ENCODE measurements at places on chromosomes 6 and 20.

DNA sequence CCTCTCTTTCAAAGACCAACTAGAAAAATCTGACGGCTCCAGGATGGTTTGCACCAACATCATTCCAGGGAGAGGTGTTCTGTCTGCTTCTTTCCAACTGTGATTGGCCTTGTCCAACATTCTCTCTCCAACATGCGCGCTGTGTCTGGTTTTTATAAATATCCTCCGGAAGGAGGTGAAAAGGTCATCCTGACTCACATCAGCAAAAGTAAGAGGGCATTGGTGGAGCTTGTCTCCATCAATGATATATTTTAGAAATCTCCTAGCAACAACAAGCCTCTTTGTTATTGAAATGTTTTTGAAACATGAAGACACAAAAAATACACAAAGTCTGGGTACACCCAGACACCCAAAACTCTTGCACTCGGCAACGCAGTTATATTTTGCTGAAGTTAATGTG, 475.3 kb upstream of the JARID2 start:
- no peak for DNase-seq

DNA sequence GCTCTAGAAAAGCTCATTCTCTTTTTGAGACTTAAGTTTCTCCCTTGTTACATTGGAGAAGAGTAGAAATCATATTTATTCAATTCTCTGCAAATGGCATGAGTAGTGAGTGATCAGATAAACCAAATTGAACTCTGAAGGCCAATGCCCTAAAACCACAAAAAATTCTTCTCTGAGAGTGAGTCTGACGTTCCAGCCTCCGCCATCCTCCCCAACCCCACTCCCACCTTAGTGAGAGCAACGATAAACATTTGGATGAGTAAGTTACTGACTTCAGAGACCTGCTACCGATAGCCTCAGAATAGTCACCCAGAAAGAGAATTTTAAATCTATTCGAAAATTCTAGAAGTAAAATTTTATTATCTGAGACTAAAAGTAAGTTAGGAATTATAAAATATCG, 94.6 kb downstream of the TFAP2A start:
- no peak for DNase-seq

GRCh38 chr6:106182455-106182854, 96.3 kb downstream of the PRDM1 start:
- DNase-seq = no peak

GRCh38 chr6:132495604-132496079, 17.3 kb downstream of the STX7 start:
- DNase-seq = no peak

- no peak for DNase-seq
Measured at GRCh38 chr6:44809258-44809657, 421.8 kb downstream of the CDC5L start.

DNA sequence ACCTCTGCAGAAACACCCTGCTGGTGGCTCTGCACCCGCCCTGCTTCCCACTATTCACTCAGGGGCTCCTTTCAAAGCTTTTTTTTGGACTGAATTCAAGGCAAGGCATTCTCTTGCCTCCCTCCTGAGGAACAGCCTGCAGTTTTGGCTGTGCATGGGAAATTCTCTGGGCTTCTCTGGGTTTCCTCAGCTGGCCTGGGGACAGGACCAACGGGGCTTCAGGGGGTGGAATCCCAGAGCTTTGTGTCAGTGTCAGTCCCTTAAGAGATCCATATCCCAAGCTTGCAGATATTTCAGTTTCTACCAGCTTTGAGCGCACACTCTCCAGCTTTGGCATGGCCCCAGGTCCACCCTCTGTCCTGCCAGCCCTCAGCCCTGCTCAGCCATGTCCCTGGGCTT, 2.0 kb downstream of the SCRT2 start:
- no peak for DNase-seq

DNA sequence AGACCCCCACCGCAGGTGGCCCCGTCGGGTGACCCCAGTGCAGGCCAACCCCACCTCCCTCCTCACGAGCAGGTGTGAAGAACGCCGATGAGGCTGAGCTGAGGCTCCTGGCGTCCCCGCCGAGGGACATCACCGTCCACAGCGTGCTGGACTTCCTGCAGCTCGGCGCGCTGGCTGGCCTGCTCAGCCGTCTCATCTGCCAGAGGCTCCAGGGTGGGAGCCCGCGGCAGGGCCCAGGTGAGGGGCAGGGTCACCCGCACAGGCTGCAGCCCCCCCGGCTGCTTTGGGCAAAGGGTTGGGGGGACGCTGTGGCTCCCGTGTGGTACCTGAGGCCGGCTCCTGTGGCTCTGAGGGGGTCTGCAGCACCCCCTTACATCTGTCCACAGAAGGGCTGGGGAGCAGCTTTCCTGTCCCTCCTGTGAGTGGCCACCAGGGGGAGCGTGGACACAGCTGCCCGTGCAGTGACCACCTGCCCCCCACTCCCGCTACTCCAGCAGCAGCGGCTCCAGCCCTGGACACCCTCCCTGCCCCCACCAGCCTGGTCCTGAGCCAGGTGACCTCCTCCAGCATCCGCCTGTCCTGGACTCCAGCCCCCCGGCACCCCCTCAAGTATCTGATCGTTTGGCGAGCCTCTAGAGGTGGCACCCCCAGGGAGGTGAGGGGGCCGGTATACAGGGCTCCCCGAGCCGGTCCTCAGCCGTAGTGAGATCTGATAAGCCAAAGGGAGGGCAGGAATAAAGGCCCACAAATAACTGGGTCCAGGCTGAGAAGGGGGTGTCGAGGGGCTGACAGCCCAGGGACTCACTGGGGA, 16.5 kb downstream of the COL20A1 start:
- no peak for DNase-seq

DNA sequence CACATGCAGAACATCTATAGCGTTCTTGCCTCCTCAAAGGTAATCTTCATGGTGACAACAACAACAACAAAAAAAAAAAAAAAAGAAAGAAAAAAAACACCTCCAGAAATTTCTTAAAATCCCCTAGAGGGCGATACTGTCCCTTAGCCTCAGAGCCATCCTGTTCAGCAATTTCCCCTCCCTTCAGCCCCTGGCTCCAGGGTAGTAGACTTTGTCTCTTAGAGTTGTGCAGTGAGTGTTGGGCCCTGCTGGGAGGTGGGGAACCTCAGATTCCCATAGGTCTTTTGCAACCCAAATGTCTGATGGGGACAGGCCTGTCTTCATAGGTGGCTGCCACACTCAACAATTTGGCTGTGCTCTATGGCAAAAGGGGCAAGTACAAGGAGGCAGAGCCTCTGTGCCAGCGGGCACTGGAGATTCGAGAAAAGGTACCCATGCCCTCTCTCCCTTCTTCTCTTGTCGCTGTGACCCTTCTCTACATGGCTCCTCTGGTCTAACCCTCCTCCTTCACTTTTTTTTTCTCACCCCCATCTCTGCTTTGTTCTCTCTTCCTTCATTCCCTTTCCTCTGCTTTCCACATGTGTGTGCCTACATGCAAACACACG, 6.0 kb upstream of the PTK7 start:
- no peak for DNase-seq

DNA sequence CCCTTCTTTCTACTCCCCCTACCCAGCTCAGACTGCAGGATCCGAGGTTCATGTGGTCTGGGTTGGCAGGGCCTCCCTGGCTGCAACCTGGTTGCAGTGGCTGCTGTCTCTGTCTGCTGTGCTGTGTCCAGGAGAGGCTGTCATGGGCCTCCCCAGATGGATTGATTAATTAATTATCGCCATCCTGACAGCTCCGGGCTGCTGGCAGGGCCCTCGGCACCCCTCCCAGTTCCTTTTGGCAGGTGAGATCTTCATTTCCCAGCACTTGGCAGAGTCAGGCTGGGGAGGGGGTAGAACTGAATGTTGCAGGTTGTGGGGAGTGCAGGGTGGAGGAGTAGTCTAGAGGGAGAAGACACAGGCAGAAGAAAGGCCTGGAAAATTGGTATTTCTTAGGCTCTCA, 56.7 kb upstream of the ZFAND3 start:
- no peak for DNase-seq

GRCh38 chr6:21769405-21769861, 175.9 kb downstream of the SOX4 start:
- no peak for DNase-seq

DNA sequence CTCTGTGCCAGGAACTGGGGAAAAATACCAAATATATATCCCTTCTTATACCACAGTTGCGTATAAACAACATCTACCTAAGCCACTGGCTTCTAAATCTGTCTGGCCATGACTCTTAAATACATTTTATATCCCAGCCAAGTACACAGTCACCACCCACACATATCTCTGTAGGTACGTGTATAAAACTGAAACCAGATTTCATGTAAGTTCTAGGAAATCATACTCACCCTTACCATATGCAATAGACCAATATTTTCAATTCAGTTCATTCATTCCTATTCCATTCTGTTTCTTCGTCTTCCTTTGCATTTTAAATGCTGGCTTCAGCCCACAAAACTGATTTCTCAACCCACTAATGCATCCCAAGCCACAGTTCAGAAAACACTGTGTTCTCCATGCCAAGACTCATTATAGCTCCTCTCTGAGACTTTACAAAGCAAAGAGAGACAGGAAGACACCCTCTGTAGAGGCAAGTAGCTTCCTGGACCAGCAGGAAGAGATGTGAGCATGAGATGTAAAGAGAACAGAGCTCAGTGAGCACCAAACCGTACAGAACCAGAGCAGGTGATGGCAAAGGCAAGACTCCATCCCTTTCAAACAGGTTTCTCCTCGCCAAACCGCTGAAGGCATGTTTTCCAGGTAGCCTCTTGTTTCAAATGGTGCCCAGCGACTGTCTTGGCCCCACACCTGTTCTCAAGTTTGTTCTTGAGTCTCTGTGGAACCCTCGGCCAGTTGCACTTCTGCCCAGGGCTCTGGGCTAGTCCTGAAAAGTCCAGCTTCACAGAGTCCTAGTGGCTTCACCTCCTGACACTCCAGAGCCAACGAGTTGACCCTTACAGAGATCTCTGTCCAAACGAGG, 18.7 kb downstream of the FAM50B start:
- no peak for DNase-seq

DNA sequence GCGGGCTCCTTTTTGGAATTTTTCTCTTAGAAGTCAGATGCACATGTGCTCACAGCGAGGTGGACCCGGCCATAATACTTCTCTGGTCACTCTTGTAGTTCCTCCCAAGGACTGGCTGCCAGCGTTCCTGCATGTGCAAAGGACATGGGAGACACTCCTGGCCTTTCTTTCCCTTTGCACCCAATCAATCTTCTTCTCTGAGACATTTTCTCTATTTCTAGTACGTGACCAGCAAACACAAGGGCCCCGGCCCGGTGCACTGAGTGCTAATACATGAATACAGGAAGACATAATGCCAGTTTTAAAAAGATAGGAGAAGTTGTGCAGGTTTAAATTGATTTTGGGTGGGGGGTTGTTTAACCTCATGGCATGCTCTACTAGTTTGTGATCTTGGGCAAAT, 233.6 kb downstream of the SMOC2 start:
- no peak for DNase-seq

DNA sequence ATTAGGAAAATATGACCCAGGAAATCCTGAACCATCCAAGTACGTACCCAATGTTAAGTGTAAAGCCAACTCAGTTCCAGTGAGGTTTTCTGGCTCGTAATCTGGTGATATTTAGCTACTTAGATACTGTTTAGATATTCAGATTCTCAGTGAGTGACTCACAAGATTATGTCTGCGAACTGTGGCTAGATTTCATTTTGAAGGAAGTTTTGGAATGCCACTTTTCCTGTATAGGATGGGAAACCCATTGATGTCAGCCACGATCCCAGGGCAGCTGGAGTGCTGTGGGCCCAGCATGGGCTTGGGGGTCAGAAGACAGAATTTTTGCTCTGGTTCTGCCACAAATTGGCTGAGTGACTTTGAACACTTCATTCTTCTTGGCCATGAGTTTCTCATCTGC, 76.3 kb downstream of the TMEM170B start:
- DNase-seq = no peak

DNA sequence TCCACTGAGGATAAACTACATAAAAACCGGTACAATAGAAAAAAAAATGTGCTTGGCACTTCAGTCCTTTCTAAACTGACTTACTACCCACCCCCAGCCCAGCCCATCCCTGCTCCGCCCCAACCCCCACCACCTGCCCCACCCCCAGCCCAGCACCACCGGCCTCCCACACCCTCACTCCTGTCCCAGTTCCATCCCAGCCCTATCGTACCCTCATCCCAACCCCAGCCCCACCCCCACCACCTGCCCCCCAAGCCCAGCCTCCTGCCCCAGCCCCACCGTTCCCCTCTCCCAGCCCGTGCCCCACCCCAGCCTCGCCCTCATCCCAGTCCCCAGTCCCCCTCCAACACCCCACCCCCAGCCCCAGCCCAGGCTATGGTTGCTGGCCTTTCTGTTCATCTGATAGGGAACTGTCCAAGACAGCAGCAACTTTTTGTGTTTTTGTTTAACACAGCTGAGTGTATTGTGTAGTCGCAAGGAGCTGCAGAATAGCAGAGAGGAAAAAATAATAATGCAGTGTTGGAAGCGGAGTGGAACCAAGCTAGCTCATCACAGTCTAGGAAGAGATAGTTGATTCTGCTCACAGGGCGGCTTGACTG, 61.9 kb downstream of the SASH1 start:
- DNase-seq = no peak

GRCh38 chr6:137731600-137731959, 135.5 kb upstream of the TNFAIP3 start:
- DNase-seq = no peak

- no peak for DNase-seq
Measured at GRCh38 chr6:83488861-83489260, 23.5 kb upstream of the PRSS35 start.

GRCh38 chr6:136037876-136038460, 186.5 kb downstream of the PDE7B start:
- no peak for DNase-seq

GRCh38 chr20:37935435-37935834, 32.5 kb downstream of the VSTM2L start:
- DNase-seq = no peak

DNA sequence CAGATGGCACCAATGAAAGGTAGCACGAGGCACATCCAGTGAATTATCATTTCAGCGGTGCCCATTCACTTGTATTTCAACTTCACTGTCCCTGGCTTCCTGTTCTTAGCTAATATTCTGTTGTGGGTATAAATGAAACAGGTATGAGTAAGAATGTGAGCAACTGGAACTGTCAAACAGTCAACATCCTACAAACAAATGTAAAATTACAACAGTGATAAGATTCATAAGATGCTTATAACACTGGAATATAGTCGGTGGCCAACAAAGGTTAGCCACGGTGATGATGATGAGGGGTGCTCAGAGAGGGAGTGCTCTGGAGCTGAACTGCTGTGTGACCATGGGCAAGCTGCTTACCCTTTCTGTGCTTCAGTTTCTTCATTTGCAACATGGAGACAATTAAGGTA, 74.9 kb upstream of the TOX2 start:
- DNase-seq = no peak
